Tibial nerve (tissue), 4 donors: ENCODE measurements at places on chromosomes 1 and 21. TPM values are rescaled to one million over a fixed set of nuclear protein-coding genes. Genes with fewer than 3 reads are reported as not detected.

- no peaks in the 10 kb centered on the region for H3K36me3 ChIP-seq
- no peak overlapping the region for H3K27ac ChIP-seq
- no peak for DNase-seq
These were observed 176.8 kb upstream of the USP25 start for GRCh38 chr21:15552914-15553494.

DNA sequence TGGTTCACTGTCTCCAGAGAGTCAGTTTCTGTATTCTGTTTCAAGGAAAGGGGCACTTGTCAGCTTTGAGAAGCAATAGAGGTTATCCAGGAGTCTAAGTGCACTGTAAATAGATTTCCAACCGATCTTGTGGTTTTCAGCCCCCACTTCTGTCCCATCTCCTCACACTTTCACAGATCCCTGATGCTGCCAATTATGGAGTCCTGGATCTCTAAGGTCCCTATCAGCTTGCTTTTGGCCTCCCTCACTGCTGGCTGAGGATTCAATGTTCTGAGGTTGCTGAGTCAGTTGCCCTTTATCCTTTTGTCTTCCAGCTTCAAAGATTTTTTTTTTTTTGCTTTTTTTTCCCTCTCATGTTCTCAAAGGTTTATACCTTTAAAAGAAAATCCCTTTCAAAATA lies 98.4 kb downstream of the DIRAS3 start:
- no peak overlapping the region for H3K4me3 ChIP-seq
- H3K27ac ChIP-seq: no peak overlapping the region
- no peaks in the 10 kb centered on the region for H3K4me1 ChIP-seq
- H3K27me3 ChIP-seq: no peaks in the 10 kb centered on the region

GRCh38 chr1:23448846-23449245 lies 24.3 kb upstream of the TCEA3 start:
- peak overlapping the region; percentile 61 for H3K27ac ChIP-seq
- H3K4me3 ChIP-seq: no peak overlapping the region

- H3K36me3 ChIP-seq: no peaks in the 10 kb centered on the region
- H3K27ac ChIP-seq: no peak overlapping the region
- no peak for DNase-seq
- no peaks in the 10 kb centered on the region for H3K27me3 ChIP-seq
- H3K4me3 ChIP-seq: no peak overlapping the region
These were observed 16.2 kb downstream of the COL24A1 start for GRCh38 chr1:86140281-86140880.

- H3K27me3 ChIP-seq: no peaks in the 10 kb centered on the region
- no peaks in the 10 kb centered on the region for H3K36me3 ChIP-seq
- H3K27ac ChIP-seq: no peak overlapping the region
These were observed 189.7 kb downstream of the FGGY start for GRCh38 chr1:59486615-59487014.

GRCh38 chr1:166159656-166160055 lies 7.1 kb downstream of the FAM78B start:
- H3K4me3 ChIP-seq: no peak overlapping the region
- no peaks in the 10 kb centered on the region for H3K4me1 ChIP-seq
- H3K27ac ChIP-seq: no peak overlapping the region
- H3K27me3 ChIP-seq: no peaks in the 10 kb centered on the region

DNA sequence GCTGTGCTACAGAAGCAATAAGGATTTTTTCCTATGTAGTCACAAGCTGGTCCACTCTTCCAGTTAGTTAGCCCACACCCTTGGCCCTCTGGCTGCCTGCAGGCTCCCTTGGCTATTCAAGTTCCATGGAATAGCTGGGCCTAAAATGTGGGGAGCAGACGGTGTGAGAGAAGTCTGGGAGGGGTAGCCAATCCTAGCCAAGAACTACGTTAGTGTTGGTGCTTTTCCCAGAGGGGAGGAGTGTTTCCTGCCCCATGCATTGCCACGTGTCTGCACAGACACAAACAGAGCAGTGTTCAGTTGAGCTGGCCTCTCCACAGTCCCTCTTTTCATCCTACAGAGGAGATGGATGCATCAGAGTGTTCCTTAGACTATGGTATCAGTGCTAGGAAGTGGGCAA lies 59.0 kb upstream of the IPO9 start:
- H3K36me3 ChIP-seq: peaks cover 4% of the 10 kb centered on the region
- no peak overlapping the region for H3K4me3 ChIP-seq
- peak overlapping the region; percentile 83 for H3K27ac ChIP-seq
- H3K27me3 ChIP-seq: no peaks in the 10 kb centered on the region
- DNase-seq: no peak

DNA sequence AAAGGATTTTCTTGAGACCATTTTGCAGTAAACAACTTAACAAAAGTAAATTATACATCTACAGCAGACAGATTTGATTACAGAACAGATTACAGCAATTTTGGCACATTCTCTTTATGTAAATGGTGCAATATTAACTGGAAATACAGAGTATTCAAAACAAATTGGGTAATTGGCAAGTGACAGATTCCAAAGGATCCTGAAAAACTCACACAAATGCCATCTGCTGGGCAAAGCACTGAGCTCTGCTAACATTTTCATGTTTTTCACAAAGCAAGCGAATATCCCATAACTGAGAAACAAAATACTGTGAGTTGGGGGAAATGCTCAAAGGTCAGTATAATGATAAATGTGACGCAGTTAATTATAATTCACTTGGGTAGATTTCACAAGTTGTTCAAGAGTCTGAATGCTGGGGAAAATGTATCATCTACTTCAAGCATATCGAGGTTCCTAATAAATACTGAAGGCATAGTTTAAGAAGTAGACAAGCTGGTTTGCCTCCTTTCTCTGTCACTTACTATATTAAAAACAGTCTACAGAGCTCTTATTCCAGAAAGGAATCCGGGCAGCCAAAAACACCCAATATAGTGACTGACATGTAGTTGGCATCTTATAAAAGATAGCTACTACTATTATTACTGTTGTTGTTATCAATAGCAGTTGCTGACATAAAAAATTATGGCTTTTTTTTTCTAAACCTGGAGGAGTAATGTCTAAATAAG lies 75.8 kb upstream of the SDC3 start:
- no peak for DNase-seq
- H3K4me3 ChIP-seq: no peak overlapping the region
- H3K4me1 ChIP-seq: peaks cover 33% of the 10 kb centered on the region
- H3K27ac ChIP-seq: no peak overlapping the region
- no peaks in the 10 kb centered on the region for H3K27me3 ChIP-seq

DNA sequence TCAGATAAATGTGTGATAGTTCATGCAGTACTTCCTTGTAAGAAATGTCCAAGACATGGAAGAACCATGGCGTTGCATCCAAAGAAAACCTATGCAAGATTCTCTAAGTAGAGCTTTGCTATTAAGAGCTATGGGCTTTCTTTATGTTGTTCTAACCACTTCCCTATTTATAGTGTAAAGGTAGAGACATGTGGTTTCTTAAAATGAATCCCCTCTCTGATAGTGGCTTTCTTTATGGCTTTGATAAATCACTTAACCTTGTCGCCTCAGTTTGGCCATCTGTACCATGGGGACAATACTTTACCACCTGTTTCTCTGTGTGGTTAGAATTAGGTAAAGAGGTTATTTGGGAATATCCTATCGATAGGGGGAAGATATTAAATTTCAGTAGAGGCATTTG lies 305.5 kb downstream of the NFIA start:
- H3K4me3 ChIP-seq: no peak overlapping the region
- no peak overlapping the region for H3K27ac ChIP-seq
- DNase-seq: no peak
- no peaks in the 10 kb centered on the region for H3K27me3 ChIP-seq

The MSH4 gene
- 0.60 TPM for total RNA-seq

The LAPTM5 gene
- total RNA-seq: 41.5 TPM

The CA14 gene
- 2.3 TPM for total RNA-seq

The MTARC2 gene
- 24.5 TPM for total RNA-seq

The RO60 gene
- total RNA-seq: 77.6 TPM

The CD1B gene
- total RNA-seq: not detected

The KRTAP7-1 gene
- not detected for total RNA-seq

The CFAP107 gene
- not detected for total RNA-seq

The CNIH3 gene
- total RNA-seq: 3.5 TPM

The CCDC185 gene
- total RNA-seq: not detected
